ENCODE measurements at places on chromosomes 12 and 14. TPM values are rescaled to one million over a fixed set of nuclear protein-coding genes. Genes with fewer than 3 reads are reported as not detected.

The CLEC2D gene
- 2.5 TPM for total RNA-seq

The TPPP2 gene
- 3.2 TPM for total RNA-seq

The CLEC14A gene
- total RNA-seq: 19.6 TPM

DNA sequence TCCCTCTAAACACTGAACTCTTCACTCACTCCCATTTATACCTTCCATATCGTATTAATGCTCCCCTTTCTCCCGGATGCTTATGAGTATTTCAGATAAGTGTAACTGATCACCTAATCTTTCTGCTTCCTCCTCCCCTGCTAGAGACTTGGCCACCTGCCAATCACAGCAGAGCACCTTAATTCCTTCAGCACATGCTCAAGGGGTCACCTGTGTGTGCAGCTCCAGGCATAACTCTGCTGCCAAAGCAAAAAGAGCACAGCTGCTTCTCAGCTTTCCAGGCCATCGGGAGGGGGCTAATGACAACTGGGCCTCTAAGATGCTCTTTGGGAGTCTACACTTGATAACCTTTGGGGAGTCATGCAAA, 106.9 kb upstream of the DYRK2 start:
- DNase-seq: no peak

- no peak for DNase-seq
Measured at GRCh38 chr14:31190219-31190603, 17.4 kb downstream of the HECTD1 start.

The B3GNT4 gene
- not detected for total RNA-seq

DNA sequence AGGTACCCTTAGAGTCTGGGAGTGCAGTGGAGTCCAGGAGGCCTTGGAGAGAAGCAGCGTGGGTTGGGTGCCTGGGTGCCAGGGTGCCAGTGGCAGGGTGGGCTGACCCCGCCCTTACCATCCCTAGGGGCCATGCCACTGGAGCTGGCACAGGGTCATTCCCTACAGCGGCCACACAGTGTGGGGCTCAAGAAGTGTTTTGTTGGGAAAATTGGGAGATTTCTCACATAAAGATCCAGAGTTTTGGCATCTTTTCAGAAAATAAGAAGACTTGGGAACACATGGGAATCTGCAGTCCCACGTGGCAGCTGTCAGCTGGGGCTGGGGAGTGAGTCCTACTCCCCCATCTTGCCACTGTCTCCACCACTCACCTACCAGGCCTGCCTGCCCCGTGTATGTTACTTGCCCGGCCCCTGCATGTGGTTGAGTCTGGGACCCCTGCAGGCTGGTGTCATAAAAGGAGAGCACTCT, 4.2 kb downstream of the VASH1 start:
- no peak for DNase-seq

The RPL10L gene
- not detected for total RNA-seq

DNA sequence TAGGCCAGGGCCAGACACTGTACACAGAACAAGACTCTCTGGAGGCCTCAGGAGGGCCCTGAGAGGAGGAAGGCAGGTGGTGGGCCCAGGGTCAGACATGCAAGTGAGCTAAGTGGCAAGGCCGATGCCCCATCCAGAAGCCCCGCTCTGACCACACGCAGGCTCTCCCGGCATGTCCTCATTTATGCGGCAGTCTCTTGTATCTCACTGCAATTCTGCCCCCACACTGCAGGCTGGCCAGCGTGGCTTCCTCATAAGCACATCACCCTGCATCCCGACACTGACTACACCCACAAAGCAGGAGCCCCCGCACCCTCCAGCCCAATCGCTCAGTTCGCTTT, 17.5 kb downstream of the SSH1 start:
- DNase-seq: no peak

The CD163 gene
- total RNA-seq: 52.4 TPM

The RNASE1 gene
- 94.4 TPM for total RNA-seq

DNA sequence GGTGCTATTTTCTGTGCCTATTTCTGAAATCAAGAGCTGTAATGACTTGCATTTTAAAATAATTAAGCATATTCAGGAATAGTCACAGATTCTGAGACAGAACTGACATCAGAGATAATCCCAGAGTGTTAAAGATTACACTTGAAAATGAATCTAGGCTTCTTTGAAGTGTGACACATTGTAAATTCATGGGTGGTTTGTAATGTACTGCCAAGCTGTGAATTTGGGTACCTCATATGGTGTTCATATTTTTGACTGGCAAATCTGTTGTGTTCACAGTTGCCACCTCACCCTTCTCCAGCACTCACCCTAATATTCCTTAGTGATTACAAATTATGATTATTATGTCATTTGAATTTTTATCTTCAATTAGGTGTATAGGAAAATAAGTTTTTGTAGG, 78.5 kb upstream of the CSRP2 start:
- DNase-seq: no peak

DNA sequence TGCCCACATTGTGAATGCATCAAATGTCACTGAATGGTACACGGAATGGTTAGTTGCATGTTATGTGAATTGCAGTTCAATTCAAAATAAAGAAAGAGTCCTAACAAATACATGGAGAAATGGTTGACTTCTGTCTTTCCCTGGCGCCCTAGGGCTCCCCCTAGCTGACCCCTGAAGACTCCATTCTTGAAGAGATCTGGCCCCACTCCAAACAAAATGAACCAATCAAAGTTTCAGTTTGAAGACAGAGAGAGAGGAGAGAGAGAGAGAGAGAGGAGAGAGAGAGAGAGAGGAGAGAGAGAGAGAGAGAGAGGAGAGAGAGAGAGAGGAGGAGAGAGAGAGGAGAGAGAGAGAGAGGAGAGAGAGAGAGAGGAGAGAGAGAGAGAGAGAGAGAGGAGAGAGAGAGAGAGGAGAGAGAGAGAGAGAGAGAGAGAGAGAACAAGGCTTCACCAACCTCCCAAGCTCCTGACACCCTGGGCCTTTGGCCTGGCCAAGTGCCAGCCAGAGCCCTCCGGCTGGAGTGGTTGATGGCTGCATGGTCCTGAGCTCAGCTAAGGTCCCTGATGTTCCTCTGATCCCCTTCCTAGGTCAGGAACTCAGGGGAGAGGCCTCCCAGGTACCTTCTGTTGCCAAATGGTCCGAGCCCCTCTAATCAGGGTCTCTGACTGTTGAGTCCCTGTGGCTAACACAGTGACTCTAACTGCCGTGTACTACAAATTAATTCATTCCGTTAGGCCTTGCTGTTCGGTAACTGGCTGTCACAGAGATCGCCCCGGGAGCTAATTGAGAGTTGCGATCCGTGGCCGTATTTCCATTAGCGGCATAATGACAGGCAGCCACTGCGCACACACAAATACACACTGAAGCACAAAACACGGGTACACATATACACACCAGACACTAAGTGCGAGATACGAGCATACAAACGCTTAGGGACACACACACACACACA, 188.8 kb downstream of the ESRRB start:
- DNase-seq: no peak
